ENCODE measurements at places on chromosomes 4 and X.

- no peak for DNase-seq
Observed at GRCh38 chr4:156915221-156915620, 56.4 kb downstream of the PDGFC start.

DNA sequence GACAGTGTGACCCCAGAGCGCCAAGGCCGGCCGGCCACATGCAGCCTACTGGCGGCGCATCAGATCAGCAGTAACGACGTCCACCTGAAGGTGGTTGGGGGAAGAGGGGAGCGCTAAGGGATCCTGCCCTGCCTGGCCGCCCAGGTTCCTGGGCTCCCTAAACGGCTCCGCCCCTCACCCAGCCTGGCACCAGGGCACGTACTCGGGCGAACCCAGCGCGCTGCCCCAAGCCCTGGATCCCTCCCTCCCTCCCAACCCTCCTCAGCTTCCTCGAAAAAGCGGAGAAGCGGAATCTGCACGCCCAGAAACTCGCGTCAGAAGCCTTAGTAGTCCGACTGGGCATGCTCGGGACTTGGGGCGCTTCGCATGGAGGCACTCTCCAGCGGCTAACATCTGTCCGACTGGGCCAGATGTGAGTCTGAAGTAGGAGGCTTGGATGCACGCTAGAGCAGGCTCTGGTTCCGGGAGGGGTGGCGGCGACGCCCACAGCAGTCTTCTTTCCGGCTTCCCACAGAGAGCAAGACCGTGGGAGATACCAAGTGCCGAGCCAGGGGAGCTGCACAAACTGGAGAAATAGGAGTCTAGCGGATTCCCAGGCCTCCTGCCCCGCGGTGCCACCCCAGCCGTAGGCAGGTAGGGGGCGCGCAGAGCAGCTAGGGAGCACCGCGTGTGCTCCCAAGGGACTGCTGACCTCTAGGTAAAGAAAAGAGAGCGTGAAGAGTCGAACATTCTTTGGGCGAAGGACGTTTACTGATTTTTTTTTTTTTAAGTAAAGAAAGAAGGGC lies 114.3 kb upstream of the TEX13C start:
- no peak for DNase-seq

DNA sequence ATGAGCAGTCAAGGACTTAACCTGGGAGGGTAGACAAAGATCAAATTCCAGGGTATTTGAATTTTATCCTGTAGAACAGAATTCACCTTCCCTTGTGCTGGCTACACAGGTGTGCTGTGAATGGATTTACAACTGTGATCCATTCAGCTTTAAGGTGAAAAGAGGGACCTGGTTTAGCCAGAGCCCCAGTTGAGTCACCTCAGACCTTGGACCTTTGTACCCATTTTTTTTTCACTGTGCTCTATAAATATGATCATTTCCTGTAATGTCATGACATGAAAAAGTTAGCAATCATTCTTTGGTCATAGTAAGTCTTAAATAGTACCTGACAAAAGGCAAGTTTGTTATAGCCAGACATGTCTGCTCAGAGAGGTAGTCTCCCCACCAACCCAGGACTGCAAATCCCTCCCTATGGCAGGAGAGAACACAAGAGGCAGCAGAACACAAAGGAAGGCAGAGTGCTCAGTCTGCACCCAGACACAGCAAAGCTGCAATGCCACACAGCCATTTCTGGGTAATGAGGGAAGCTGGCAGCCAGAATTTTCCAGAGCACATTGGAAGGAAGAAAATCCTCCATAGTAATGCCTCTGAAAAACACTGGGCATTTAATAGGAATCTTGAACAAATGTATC lies 77.9 kb downstream of the CXXC4 start:
- no peak for DNase-seq

DNA sequence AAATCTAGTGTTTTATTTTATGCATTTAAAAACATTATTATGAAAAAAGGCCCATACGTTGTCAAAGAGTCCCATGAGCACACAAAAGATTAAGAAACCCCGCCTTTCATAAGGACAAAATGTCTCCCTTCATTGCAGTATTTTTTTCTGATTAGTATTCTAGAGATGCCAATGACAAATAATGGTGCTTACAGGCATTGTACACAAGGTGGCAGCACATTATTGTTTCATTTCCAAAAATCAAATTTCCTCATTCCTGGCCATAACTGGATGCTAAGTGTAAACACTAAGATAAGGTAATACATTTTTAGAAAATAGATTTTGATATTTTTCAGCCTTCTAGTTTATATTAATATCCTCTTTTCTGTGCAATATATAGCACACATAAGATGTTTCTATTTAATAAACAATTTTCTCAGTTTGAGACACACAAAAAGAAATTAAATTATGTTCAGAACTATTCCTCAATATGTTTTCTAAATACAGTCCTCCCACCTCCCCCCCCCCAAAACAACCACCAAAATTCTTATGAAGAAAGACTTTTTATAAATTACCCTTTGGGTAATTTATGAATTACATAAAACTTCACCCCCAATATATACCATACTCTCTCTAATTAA lies 47.7 kb downstream of the TIGD2 start:
- DNase-seq = no peak

DNA sequence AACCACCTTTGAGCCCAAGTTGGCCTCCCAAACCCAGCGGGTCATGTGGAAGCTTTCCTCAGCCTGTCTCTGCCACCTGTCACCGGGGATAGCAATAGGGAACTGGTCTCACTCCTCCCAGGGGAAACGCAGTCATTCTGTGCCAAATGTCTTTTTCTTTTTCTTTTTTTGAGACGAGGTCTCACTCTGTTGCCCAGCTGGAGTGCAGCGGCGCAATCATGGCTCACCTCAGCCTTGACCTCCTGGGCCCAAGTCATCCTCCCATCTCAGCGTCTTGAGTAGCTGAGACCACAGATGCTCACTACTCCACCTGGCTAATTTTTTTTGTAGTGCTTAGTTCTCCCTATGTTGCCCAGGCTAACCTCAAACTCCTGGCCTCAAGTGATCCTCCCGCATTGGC lies 40.3 kb downstream of the MED28 start:
- DNase-seq = no peak

DNA sequence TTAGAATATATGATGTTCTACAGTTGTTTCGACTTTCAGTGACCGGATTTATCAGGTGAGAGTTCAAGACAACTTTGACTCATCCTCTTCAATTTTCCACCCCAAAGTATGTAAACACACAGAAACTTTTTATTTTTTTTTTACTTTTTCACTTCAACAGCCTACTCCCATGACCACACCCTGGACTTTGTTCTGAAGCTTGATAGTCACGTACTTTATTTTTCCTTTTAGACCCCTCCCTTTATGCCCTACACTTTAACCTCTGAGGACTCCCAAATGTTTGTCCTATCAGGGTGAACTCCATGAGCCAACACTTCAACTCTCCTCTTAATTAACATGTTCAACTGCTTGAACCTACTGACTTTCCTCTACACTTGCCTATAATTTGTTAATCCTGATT lies 2.5 kb upstream of the DDX60 start:
- no peak for DNase-seq

DNA sequence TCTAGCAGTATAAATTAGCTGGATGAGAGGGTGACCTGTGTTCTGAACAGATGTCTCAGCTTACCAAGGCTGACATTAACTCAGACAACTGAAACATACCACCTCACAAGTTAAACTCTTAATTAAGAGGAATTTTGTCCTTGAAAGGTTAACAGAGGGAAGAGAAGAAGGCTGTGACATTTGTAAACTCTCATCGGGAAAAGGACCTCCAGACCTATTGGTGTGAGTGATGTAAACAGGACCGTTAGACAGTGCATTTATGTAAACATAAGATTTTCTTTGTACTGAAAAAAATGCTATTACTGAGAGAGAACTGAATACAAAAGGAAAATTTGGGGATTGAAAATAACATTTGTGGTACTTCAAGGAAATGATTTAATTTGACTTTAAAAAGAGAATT lies 308.4 kb upstream of the DIAPH2 start:
- DNase-seq = no peak

DNA sequence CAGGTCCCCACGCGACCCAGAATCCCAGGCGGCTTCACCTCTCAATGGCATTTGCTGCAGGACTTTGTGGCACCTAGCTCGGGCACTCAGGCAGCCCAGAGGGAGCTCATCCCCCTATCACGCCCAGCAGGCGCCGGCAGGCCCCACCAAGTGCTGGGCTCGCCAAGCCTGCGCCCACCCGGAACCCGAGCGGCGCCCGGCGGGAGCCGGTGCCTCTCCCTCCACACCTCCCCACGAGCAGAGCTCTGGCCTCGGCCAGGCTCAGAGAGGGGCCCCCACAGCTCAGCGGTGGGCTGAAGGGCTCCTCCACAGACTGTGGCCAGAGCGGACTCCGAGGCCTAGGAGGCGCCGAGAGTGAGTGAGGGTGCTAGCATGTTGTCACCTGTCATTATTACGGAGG lies 286.3 kb downstream of the PDHA2 start:
- DNase-seq = no peak

- DNase-seq = no peak
Observed at GRCh38 chr4:5370286-5370685, 319.0 kb downstream of the STK32B start.

DNA sequence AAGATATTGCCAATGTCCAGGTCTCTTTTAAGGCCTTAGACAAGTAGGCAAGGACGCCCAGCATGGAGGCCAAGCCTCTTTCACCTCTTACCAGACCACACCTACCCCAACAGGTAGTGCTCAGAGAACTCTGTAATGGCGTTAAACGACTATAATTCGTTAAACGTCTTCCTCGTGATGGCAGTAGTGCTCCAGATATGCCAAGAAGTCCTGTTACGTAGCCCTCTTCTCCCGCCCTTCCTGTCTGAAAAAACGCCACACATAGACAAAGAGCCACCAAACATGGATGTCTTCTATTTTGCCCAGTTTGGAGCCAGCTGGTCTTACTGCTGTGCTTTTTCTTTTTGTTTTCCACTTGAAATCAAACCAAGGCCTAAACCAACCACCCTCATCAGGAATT lies 190.7 kb downstream of the OR13H1 start:
- no peak for DNase-seq

DNA sequence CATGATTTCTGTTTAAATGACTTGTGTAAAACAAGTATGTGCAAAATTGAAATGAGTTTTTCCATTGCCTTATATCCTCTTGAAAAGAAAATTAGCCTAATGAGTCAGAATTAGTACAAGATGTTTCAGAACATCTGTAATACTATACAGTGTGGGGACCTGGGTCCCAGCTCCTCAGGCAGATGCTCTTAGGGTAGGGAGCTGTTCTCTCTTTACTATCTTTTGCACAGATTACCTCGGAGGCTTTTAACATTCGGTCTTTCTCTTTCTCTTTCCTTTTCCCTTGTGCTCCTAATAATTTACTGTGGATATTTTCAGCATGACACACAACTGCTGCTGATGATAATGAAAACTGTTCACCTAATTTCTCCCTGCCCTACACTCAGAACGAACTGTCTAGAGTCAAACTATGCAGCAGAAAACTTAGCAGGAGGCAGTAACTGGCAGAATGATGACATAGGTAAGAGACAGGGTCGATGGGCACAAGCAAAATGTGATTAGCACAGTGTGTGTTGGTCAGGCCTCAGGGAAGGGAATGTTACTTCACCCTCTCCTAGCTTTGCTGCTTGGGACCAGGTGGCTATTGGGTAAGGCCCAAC lies 455.3 kb downstream of the PDHA2 start:
- DNase-seq = no peak

DNA sequence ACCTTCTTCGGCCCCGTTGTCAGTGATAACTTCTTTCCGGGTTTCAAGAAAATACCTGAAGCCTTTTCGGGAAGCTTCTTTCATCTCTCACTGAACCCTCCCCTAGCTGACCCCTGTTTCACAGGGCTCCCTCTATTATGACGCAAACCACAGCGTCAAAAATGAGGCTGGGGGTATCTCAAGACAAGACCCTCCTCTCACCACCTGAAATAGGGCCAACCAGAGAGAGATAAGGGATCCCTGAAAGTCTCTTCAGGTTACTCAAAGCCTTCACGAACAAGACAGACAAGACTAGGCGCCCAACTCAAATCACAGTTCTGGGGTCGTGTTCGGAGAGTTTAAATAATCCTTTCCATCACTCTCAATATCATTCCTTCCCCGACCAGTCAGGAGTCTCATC lies 1.2 kb downstream of the PHF8 start:
- no peak for DNase-seq

DNA sequence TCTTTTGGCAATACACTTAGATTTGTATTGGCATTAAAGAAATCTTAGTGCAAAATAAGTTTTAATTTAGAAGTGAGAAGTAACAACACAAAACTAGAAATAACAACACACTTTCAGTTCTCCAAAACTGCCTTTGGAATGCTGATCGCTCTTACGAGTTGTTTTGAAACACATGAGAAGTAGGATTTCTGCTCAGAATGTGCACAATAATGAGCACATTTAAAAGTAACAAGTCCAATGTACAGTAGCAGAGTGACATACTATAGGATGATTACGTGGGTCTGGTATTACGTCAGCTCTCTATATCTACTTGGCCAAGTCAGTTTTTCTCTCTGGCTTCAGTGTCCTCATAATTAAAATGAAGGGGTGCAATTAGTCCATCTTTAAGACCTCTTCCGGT lies 164.8 kb downstream of the CHM start:
- DNase-seq = no peak

- DNase-seq = no peak
Observed at GRCh38 chrX:153560000-153560399, 38.9 kb downstream of the CCNQ start.

DNA sequence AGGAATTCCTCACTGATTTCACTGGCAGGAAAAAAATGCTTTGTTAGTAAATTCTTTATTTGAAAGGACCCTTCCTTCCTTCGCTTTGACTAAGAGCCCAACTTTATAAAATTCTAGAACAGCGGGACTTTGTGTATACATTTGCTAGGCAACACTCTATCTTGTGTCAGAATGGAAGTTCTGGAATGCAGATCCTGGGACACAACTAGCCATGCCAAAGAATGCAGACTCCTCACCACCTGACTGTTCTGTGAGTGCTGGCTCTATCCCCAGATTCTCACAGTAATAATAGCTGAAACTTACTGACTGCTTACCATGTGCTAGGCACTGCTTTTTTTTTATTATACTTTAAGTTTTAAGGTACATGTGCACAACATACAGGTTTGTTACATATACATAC lies 73.3 kb upstream of the ZDHHC15 start:
- no peak for DNase-seq

GRCh38 chrX:153933748-153934147 lies 1.1 kb downstream of the NAA10 start:
- DNase-seq = no peak

GRCh38 chr4:65624651-65625050 lies 45.6 kb downstream of the EPHA5 start:
- no peak for DNase-seq

DNA sequence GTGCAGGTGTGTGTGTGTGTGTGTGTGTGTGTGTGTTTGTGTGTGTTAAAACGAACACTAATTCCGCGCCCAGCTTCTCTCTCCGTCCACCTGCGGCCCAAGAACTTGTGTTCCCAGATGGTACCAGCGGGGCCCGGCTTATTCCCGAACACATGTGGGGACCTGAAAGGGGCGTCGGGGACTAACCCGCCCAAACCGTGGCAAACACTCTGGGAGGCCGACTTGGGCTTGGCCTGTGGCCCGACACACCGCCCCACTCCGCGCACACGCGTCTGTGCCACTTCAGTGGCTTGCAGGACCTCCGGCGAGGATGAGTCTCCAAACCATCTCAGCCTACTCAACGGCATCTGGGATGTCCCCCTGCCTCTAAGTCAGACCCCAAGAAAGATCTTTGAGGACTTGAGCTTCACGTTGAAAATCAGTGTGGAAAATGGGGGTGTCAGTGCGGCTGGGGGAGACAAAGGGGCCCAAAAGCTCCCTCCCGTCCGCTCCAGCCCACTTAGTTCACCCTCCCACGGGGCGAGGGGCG lies 790 bp upstream of the HHIP start:
- no peak for DNase-seq

- DNase-seq = no peak
Observed at GRCh38 chr4:176919631-176920030, 126.9 kb upstream of the VEGFC start.
